ENCODE measurements at places on chromosomes 16 and 17.

GRCh38 chr16:2816751-2817339, at the start of gene PRSS21:
PRSS21 (plus strand) TSS chr16:2817237; CDS start chr16:2817269, 32 bp downstream.
- no peak for DNase-seq

DNA sequence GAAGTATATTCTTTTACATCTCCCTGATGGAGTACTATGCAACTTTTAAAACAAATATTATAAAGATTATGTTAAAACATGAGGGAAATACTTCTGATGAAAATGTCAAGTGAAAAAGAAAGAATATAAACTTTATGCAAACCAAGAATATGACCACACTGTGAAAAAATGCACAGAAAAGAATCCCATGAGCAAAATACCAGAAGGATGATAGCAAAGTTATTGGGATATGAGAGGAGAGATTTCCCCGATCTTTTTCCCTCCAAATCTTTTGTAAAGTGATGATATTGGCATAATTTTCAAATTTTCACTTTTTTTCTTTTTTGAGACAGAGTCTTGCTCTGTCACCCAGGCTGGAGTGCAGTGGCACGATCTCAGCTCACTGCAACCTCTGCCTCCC, 36.6 kb upstream of the SMURF2 start:
- no peak for DNase-seq

DNA sequence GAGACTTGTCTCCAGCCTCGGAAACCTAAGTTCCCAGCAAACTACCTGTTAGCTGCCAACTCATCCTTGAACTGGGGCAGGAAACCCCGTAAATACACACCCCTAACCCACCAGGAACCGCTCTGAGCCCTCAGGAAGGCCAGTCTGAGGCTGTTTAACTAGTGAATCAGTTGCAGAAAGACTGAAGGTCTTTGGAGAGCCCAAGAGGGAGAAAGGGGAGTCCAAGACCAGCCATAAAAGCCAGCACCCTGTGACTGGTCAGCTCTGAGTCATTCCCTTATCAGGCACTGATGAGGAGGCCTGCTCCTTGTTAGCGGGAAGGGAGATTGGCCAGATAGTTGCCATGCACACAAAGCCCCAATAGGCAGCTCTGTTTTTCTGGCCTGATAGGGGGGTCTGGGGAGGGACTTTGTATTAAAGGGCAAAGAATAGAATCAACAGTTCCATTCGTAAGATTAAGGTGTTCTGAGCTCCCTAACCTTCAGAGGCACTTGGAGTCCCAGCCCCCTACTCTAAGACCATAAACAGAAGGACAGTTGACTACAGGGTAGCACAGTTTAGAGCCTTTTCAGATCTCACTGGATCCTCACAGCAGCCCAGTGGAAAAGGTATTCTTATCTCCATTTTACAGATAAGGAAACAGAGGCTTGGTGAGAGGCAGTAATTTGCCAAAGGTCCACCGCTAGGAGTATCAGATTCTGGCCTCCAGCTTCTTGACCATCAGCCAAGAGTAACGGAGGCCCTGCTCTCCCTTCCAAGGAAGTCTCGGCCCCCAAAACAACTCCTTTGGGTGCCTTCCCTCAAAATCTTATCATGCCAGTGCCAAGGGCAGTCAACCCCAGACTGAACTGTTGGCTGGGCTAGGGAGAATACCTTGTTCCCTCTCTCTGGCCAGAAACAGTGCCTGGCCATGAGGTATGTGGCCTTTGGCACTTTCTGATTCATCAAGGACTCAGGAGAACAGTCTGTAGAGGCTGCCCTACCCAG, 2.2 kb upstream of the KRT19 start:
- DNase-seq: no peak

DNA sequence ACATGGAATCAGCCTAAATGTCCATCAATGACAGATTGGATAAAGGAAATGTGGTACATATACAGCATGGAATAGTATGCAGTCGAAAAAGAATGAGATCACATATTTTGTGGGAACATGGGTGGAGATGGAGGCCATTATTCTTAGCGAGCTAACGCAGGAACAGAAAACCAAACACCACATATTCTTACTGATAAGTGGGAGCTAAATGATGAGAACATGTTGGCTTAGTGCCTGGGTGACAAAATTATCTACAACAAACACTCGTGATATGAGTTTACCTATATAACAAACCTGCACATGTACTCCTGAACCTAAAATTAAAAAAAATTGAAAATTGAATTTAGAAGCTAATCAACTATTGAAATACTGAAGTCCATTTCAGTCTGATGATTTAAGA, 6.1 kb downstream of the ANKS4B start:
- no peak for DNase-seq

DNA sequence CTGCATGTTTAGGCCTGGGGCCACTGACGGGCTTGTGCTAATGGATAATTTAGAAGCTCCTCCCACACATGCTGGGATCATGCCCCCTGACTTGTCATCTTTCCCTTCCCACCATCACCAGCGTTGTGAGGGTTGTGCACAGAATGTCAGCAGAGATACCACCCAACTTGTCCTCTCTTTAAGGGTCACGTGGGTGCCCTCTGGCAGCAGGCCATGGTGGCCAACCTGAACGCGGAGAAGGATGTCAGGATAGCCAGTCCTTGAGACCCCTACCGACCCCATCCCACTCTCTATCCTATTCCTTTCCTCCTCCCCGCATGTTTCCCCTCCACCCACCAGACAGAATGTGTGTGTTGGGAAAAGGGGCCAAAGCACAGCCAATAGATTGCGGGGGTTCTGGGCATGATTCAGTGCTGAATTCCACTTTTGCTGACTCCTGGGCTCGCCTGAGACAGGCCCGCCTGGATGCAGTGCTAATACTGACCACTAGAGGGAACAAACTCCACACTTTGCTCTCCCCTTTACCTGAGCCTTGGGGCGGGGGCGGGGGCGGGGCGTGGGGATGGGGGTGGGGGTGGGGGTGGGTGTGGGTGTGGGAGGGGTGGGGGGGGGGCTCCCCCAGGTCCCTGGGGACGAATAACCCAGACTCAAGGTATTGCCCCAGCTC, at the start of gene GH2:
Gene GH2 (minus strand): TSS at position 10 of the 667 bp plus-strand sequence. CDS start 143 bp downstream, outside the sequence.
- DNase-seq: peak; percentile 29

- no peak for DNase-seq
These were observed 4.0 kb downstream of the LYRM1 start for GRCh38 chr16:20904507-20905081.

GRCh38 chr16:6751191-6751590, 581.5 kb upstream of the RBFOX1 start:
- DNase-seq: no peak

- no peak for DNase-seq
These were observed 10.1 kb downstream of the MRM1 start for GRCh38 chr17:36611345-36612072.

GRCh38 chr16:81445966-81446906, 1.6 kb downstream of the CMIP start:
- no peak for DNase-seq

- DNase-seq: no peak
These were observed 15.1 kb upstream of the UTP6 start for GRCh38 chr17:31916491-31917064.

DNA sequence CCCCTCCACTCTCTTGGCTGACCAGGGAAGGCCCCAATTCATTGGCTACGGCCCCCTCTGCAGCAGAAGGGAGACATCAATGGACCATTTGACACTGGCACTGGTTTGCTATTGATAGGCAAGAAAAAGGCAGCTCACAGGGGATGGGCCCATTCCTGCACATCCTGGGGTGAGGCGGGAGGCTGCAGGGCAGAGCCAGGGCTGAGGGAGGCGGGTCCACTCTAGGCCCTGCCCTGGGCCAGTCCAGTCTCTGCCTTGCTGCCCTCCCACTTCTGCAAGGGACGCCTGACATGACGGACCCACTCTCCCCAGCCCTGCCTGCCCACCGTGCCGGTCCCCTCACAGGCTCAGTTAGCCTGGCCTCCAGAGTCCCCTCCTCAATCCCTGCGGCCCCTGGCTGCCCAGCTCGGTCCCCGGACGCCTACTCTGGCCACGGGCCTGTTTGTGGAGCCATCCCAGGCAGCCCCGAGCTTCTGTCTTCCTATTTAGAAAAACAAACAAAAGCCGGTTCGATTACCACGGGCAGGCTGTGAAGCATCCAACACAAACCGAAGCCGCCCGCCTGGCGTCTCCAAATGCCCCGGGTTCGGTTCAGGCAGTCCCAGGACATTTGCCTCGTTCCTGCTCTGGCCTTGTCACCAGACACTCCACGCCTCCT, 160.7 kb downstream of the IRX5 start:
- no peak for DNase-seq

DNA sequence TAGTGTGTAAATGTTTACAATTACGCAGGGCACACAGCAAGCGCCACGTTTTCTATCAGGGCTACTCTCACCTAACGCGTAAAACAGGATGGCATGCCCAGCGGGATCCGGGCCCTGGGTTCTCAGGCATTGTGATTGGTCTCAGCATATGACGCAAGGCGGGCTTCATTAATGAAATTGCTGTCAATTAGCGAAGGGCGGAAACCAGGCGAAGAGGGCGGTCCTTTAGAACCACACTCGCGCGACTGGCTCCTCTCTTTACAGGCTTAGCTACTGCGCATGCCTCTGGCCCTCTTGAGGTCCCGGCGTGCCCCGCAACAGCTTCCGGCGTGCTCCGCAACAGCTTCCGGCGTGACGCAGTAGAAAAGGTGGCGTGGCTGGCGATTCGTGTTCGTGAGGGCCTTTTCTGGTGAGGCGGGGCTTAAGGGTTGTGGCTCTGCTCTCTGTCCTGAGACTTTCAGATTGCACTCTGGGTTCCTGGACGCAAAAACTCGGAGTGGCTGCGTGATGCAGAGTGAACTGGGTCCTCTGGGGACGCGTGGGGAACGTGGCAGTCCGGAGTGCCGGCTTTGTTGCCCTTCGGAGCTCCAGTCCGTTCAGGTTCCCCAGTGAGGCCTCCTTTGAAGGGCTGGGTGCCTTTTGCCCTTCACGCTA, 9.2 kb downstream of the OR2C1 start:
- DNase-seq: peak; percentile 99

GRCh38 chr16:56912746-56913708, 18.9 kb upstream of the HERPUD1 start:
- DNase-seq: no peak

GRCh38 chr16:47371271-47372014, 89.4 kb downstream of the ITFG1 start:
- no peak for DNase-seq

- no peak for DNase-seq
These were observed 63.0 kb upstream of the LRRC37A3 start for GRCh38 chr17:64982139-64982915.

GRCh38 chr17:8473451-8474192, 37.9 kb downstream of the NDEL1 start:
- no peak for DNase-seq

DNA sequence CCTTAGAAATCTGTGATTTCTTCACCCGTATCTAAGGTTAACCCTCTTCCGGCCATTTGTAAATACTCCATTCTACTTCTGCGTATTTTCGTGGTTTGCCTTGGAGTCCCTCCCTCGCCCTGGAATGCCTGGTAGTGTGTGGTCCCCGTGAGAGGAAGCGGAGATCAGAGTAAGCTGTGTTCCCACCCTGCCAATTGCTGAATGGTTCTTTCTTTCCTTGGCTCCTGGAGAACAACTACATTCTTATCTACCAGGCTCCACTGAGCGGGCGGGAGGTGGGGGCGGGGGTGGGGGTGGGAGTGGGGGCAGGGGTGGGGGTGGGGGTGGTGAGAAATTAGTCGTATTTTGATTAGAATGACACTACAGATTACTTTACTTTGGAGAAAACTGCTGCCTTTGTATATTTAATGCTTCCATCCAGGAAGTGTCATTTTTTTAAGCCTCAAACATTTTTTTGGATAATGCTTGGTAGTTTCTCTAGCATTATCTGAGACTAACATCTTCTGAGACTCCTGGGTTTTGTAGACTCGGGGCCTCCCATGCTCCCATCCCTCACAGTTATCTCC, 20.9 kb upstream of the FASN start:
- no peak for DNase-seq

DNA sequence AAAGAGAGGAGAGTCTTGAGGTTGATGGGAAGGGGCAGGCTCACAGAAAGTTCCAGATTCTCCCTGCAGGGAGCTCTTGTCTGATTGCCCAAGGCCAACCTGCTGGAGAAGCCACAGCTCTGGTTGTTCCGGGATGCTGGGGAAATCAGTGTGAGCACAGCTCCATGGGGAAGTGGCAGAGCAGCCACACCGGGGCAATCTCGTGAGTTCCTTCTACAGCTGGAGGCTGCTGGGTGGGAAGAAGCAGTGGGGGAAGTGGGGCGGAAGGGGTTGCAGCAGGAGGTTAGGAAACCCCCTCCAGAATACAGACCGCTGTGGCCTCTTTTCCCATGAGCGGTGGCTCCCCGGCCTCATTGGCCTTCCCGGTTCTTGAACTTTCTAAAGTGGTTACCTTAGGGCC, 34.0 kb downstream of the KIAA0513 start:
- DNase-seq: no peak

GRCh38 chr16:66036184-66036583, 330.3 kb upstream of the CDH5 start:
- DNase-seq: no peak

- no peak for DNase-seq
These were observed 4.5 kb upstream of the PRDM7 start for GRCh38 chr16:90081606-90081970.

DNA sequence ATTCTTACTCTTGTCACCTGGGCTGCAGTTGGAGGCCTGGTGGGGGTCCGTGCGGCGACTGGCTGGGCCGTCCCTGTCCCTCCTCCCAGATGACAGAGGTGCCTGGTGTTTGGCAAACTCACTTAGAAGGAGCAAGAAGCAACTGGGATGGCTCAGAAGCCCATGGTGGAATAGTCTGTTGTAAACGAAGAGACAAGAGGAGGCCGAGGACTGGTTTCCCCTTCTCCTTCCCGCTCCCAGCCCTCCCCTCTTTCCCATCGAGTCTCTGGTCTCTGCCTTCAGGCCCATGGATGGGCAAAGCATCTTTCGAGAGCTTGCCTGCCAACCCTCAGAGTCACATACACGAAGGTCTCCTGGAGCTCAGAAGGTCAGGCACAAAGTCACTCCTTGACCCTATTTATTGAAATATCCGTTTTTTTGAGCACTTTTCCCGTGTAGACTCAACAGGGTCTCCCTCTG, 364.4 kb downstream of the SEC14L1 start:
- no peak for DNase-seq

- no peak for DNase-seq
These were observed 148.3 kb upstream of the IRX3 start for GRCh38 chr16:54434859-54435258.

- DNase-seq: no peak
These were observed 14.8 kb downstream of the CMC2 start for GRCh38 chr16:80991792-80992430.

DNA sequence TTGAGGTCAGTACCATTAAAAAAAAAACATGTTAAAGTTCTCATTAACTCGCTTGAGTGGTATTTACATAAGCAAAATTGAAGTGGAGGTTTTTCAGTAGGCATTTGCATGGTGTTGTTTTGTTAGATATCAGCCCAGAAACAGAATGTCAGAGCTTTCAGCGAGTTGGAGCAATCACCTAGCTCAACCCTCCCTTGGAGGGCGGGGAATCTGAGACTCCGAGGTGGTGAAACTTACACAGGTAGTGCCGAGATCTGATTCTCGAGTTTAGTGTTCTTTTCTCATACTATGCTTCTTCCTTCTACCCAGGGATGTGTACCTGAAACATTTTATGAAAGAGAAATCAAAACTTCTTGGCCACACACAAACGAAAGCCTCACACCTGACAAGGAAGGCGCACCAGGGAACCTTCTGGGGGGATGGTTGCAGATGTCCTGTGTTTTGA, 6.6 kb downstream of the SEC14L1 start:
- DNase-seq: peak; percentile 44

Measured in G401 (cell line).